ENCODE measurements at places on chromosomes 1 and 21. TPM values are rescaled to one million over a fixed set of nuclear protein-coding genes. Genes with fewer than 3 reads are reported as not detected.

HOOK1 gene
- polyA plus RNA-seq, result 11.8 TPM

PCSK9 gene
- 61.7 TPM for polyA plus RNA-seq

ST6GALNAC3 gene
- not detected for polyA plus RNA-seq

KCNQ4 gene
- polyA plus RNA-seq, result 0.03 TPM

DCST1 gene
- polyA plus RNA-seq, result 0.05 TPM
